Activated naive CD4-positive, alpha-beta T cell treated with anti-CD3 and anti-CD28 coated beads, Interleukin-2, amount 50 U/mL, for 16 hours (primary cell): ENCODE measurements at places on chromosomes 4 and X.

- no peak for DNase-seq
Observed at GRCh38 chr4:172975651-172976229, 192.9 kb upstream of the GALNT7 start.

DNA sequence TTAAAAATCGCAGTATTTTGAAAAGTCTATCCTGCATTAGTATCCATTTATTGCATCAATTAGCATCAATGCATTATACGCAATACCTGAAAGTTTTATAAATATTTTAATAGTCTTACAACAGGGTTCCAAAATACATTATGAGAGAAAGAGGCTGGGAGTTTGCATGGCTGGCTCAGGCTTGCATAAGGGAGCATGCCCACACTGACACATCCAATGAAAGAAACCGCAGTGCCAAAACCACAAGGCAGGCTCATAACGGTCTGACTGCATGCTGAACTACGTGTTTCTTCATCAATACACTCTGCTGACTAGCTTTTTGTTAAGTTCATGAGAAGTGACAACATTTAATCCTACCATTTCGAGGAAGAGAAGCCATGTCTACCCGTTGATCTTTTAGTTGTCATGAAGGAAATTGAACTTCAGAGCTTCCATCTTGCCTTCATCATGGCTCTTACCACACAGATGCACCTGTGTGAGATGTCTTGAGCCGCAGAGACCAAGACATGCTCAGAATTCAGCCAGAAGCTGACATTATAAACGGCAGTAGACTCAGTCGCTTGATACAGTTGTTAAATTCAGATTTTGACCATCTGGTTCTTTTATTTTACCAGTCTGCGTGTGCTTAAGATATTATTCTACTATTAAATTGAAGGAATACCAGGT, 168.8 kb upstream of the FRG1 start:
- DNase-seq: no peak

DNA sequence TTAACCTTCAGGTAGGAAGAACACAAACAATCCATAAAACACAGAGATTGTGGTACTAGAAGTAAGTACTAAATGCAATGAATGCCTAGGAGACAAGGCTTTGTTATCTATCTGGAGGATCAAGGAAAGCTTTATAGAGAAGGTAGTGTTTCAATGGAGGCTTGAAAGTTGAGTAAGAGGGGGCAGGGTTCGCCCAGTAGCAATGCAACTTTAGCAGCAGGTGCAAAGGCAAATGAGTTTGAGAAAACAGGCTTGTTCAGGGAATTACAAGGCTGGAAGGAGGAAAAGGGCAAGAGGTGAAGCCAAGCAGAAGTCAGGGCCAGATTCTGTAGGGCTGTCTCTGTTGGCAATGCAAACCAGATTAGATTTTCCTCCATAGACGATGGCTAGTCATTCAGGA, 35.5 kb upstream of the AMELX start:
- no peak for DNase-seq

- no peak for DNase-seq
Observed at GRCh38 chr4:951594-952468, 19.6 kb downstream of the TMEM175 start.

DNA sequence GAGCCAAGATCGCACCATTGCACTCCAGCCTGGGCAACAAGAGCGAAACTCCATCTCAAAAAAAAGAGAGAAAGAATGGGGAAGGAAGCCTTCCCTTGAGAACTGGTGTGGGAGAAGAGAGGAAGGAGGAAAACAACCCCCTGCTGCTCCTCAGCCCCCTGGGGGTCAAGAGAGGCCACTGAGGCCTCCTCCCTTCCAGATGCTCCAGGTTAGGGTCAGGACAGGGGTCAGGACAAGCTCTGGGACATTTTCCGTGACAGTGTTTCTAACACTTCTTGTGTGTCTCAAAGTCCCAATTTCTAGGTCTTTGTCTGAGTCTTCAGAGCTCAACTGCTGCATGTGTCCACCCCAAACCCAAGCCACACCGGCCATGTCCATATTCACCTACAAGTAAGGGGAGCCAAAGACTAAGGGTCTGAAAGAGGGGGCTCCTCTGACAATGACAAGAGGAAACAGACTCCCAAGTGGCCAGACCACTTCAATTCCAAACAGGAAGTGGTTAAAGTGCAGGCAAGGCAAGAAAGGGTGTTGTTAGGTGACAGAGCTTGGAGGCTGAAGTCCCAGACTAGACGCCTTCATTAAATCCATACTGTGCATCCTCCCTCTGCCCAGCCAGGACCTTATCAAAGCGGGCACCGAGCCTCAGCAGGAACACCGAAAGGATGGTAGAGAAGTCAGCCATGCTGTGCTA, 8.3 kb downstream of the L1CAM start:
- DNase-seq: no peak

GRCh38 chrX:46255046-46255445, 290.2 kb downstream of the ZNF674 start:
- no peak for DNase-seq

GRCh38 chrX:51891821-51892551, 1.4 kb upstream of the MAGED1 start:
- no peak for DNase-seq

DNA sequence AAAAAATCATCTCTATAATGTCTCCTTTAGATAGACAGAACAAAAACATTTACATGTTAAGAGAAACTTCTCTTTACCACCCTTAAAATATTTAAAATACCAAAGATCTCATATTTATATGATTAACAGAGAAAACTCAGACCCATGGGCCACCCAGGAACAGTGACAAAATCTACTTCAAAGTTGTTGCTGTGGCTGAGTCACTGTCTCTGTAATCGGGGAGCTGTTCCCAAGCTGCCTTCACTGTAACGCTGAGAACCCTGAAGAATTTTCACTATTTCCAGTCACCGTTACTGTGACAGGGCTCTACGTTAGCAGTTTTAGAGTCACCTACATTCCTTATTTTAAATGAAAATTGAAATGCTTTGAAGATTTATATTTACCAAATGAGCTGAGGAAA, 9.0 kb upstream of the DAPP1 start:
- DNase-seq: no peak

DNA sequence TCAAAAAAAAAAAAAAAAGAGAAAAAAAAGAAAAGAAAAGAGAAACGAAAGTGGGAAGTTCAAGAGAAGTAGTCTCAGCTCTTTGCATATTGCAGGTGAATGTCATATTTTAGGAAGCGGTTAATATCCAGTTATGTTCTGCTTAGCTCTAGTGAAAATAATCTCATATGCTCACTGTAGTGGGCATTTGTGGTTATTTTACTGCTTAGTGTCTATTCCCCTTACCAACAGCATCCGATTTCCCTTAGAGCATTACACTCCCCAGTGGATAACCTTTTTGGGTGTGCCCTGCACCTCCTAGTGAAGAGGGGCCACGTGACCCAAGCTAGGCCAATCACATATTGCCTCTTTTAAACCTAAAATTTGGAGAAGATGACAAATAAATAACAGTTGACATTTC, 111.2 kb upstream of the ZNF827 start:
- DNase-seq: no peak

DNA sequence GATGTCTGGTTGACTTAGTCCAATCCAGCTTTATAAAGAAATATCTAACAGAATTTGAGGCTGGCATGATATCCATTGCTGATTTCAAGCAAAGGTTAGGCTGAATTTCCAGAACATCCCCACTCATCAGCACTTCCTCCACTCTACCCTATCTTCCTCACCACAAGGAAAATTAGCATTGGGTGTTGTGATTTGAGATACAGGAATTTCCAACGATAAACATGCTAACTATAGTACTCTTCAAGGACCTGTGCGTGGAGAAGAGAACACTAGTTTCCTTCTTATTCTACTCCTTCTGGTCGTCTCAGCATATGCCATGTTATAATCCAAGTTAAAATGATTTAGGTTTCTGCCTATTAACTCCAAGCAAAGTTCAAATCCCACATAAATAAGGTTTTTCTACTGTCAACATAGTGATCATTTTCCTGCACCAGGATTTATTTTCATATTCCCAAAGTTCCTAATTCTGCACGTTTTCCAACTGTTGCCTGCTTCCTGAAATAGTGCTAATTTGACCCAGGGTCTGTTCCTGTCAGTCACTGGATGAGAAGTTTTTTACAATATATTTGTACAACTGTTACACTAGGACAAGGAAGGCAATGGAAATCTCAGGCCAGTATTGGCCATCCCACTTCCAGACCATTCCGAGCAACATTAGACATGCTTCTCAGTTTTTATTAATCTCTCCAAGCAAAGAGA, 177.6 kb upstream of the EDNRA start:
- DNase-seq: no peak

GRCh38 chr4:1061760-1062159, 50.3 kb downstream of the FGFRL1 start:
- DNase-seq: no peak

- DNase-seq: no peak
Observed at GRCh38 chr4:182827954-182828353, 89.2 kb downstream of the DCTD start.

- DNase-seq: no peak
Observed at GRCh38 chrX:150270622-150271021, 92.5 kb upstream of the MAMLD1 start.

GRCh38 chrX:151912780-151913179, at the start of gene MAGEA4:
MAGEA4 (plus strand) TSS chrX:151912889; CDS start chrX:151923665, 10,776 bp downstream.
- DNase-seq: no peak
